Upper lobe of left lung (tissue), 6 donors: ENCODE measurements at places on chromosomes 1 and 21.
A peak's percentile ranks its signal among the peaks of the same experiment; 100 is the strongest.

- DNase-seq = no peak
Observed at GRCh38 chr1:164510435-164510834, 48.5 kb upstream of the PBX1 start.

DNA sequence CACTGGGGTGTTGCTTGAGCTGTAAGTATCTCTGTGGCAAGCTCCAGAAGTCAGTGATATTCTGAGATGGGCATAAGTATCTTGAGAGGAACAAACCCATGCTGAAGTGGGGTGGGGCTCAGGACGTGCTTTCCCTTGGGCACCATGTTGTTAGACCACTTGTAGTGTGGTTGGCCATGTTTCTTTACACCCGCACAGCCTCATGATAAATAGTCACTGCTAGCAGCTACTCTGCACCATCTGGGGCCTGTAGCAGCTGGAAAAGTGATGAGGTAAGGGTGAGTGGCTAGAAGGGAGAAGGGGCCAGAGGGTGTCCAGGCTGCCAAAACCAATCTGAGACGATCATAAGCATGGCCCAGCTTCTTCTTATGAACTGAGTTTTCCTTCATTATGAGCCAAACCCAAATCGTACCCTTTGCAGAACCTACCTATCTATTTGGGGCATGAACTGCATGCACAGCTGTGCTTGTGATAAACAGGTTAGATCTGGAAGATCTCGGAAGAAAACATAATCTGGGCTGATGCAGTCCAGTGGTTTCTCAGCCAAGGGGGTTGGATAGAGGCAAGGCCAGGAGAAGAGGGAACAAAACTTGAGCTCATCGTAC, 91.9 kb upstream of the IRF2BP2 start:
- no peak for DNase-seq

DNA sequence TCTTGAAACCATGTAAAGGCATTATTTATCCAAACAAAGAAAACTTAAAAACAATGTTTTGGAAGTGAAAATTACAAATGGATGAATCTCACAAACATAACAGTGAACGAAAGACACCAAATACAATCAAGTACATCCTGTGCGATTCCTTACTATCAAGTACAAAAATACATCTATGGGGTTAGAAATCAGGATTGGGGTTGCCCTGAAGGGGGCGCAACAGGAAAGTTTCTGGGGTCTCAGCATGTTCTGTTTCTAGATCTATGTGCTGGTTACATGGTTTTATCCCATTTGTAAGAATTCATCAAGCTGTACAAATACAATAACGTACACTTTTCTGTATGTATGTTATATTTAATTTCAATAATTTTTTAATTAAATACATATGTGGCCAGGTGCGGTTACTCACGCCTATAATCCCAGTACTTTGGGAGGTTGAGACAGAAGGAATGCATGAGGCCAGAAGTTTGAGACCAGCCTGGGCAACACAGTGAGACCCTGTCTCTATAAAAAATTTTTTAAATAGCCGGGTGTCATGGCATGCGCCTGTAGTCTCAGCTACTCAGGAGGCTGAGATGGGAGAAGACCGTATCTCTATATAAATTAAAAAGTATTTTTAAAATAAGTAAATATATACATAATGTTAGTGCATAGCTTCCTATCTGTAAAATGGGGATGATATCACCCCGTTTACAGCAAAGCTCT, 121.5 kb upstream of the SOD1 start:
- no peak for DNase-seq

DNA sequence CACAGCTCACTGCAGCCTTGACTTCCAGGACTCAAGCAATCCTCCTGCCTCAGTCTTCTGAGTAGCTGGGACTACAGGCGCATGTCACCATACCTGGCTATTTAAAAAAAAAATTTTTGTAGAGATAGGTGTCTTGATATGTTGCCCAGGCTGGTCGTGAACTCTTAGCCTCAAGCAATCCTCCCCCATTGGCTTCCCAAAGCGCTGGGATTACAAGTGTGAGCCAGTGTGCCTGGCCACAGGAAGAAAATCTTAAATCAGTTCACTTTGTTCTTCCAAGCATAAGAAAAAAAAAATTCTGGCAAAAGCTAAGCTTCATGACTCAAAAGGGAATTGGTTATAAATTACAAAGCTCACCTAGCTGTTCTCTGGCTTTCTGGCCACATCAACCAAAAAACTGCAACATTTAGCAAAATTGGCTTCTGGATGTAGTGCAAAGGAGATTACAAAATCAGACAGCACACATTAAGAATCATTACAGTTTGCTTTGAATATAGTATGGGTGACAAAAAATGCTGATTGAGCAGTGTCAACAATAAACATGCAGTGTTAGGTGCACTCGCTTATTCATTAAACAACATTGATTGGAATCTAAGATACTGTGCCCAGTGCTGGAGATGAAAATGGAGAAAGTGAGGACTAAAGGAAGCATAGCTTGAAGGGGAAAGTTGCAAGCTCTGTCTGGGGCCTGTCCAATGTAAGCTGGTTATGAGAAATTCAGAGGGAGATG, 76.7 kb downstream of the KCTD3 start:
- no peak for DNase-seq

- DNase-seq = no peak
Observed at GRCh38 chr1:37157634-37158033, 123.3 kb upstream of the GRIK3 start.

DNA sequence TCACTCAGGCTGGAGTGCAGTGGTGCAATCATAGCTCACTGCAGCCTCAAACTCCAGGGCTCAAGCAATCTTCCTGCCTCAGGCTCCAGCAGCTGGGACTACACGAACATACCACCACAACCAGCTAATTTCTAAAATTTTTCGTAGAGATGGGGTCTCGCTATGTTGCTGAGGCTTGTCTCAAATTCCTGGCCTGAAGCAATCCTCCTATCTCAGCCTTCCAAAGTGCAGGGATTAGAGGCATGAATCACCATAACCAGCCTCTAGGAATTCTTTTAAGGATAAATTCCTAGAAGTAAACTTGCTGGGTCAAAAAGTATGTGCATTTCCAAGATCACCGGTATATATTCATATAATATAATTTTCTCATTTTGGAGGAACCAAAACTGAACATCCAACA, 17.6 kb upstream of the HUNK start:
- DNase-seq = no peak

DNA sequence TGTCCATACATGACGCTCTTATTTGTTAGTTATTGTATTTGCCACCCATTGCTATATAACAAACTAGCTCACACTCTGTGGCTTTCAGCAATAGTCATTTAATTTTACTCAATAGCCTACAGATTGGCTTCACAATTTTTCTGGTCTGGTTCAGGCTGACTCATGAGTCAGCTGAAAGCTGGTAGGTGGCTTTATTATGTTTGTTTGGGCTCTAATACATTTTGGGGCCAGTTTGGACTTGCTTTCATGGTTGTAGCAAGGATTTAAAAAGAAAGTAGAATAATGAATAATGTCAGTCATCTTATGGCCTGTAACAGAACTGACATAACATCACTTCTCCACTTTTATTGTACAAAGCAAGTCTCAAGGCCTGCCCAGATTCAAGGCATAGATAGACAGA, 338.7 kb downstream of the LRRIQ3 start:
- no peak for DNase-seq

DNA sequence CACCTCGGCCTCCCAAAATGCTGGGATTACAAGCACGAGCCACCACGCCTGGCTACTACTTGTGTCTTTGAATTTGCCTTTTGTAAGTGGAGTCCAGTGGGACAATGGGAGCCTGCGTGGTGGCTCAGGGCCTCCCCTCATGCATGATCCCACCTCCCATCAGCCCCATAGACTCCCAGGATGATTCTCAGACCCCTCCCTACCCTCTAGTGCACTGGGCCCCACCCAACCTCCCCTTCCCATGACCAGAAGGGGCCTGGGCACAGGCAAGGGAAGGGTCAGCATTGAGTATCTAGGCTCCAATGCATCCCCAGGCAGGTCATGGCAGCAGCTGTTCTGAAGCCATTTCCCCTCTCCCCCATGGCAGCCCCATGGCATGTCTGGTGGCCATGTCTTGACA, 18.7 kb downstream of the NEK2 start:
- no peak for DNase-seq

DNA sequence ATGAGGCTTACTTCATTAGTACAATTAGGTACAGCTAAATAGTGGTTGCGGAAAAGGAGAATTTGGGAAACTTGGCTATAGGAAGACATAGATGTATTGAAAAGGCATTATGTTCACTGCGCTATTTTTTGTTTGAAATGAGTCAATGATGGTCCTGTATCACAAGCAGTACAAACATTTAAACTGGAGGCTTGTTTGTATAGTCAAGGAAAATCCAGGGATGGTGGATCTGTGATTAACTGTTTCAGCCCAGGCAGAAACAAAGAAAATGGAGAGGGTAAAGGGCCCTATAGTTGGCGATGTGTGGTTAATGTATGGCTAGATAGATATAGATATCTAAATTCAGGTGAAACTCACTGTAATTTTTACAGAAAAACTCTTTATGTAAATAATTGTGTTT, 79.9 kb downstream of the CLIC4 start:
- DNase-seq = no peak

DNA sequence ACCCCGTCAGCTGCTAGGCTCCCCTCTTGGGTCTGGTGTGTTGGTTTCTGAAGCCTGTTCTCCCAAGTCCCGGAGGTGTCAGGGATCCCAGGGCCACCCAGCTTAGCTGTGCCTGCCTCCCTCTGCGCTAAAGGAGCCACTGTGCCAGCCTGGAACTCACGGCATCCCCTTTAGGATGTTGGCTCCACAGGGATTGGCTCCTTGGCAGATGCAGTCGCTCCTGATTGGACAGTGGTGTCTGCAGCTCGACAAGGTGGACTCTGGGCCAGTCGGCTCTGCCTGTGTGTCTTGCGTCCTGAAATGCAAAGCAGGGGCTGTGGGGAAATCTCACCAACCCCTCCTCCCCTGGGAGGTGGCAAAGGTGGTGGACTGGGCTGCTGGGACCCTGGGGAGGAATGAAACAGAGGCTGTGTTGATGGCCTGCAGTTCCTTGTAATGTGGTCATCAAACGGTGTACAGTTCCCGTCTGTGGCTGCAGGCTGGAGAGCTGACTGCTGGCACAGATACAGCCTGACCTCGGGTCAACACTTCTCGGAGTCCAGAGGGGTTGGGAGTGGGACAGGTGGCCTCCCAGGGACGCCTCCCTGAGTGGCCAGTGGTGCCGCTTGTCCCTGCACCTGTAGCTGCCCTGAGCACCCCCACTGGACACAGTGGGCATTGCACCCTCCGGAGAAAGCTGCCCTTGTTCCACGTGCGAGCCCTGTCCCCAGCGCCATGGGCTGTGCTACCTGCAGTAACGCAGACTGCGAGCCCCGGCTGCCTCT, 11.5 kb upstream of the KCNAB2 start:
- DNase-seq = no peak

DNA sequence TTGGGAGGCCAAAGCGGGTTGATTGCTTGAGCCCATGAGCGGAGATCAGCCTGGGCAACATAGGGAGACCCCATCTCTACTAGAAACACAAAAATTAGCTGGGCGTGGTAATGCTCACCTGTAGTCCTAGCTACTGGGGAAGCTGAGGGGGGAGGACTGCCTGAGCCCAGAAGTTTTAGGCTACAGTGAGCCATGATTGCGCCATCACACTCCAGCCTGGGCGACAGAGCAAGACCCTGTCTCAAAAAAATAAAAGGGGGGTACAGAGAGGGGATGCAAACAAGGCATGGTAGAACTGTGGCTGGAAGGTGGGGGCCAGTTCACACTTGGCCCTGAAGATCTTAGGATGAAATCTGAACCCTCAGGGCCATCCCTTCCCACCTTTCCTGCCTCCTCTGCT, 1.2 kb upstream of the C1orf210 start:
- no peak for DNase-seq

DNA sequence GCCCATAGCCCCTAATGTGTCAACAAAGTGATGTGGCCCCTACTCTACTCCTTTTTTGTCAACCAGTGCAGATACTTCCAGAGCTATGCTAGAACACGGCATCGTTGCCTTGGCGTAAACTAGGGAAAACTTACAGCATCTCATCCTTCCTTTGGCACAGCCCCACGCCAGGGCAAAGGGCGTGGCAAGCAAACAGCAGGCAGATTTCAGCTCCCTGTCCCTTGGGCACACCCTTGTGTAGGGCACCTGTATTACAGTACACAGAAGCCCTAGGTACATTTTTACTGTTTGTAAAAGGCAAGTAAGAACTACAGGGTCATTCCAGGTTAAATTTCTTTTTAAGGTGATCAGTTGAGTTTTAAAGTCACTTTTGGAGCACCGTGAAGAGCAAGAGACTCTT, 29.3 kb downstream of the PRDX6 start:
- DNase-seq = peak; percentile 36
